ENCODE measurements at places on chromosomes 16 and 17.

DNA sequence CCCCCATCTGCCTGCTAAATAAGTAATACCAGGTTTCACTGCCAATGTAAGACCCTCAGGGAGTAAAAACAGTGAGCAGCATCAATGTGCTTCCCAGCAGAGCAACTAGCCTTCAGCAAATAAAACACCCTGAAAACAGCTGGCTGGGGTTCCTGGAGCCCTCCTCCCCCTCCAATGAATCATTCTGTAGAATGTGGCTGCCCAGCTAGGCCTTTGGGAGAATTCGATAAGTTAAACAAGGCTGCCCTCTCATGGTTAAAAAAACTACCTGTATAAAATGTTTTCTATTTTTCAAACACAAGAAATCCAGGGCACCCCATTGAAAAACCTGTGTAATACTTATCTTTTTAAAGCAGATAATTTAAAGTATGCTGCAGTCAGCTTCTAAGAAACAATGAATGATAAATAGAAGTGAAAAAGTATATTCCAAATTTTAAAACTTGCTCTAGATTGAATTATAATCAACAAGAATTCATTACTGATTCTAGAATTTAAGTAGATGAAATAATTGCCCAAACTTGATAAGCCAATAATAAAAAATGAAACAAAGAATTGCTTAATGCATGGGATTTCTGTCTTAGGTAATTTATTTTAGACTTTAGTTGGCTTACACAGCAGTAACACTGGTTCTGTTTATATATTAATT lies 9.4 kb upstream of the TOM1L1 start:
- no peak for DNase-seq

DNA sequence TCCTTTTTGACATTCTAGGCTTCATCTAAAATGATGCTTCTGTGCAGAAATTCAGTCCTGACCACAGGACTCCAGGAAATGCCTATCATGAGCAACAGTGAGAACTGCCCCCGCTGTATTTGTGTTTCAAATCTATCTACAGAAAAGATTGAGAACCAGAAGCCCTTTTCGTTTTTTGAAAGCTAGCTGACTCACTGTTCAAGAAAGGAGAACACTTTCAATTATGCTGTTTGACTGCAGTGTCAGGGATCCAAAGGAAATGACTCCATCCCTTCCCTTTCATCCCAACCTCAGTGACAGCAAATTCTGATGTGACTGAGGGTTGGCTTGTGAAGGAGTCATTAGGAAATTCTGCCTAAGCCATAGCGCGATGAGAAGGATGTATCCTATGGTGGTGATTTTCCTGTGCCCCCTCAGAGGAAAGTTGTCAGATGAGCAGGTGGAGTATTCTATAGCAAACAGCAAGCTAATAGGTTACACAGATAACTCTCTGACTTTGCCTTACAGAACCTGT lies 622.3 kb downstream of the TMEM114 start:
- DNase-seq: no peak

DNA sequence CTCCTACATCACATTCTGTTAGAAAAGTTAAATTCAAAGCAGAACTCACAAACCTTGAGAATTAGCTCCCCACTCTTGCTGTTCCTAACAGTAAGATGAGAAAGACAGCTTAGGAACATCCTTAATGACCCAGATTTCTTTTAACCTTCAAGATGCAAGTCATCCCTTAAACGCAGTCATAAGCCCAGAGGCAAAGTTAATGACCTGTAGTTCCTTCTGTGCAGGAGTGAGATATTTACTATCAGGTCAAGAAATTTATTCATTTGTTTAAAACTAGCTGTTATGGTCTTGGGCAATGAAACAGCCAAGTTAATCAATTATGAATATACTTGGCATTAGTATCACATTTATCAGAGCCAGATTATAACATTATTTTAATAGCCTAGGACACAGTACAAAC lies 37.1 kb downstream of the NXPH3 start:
- no peak for DNase-seq

DNA sequence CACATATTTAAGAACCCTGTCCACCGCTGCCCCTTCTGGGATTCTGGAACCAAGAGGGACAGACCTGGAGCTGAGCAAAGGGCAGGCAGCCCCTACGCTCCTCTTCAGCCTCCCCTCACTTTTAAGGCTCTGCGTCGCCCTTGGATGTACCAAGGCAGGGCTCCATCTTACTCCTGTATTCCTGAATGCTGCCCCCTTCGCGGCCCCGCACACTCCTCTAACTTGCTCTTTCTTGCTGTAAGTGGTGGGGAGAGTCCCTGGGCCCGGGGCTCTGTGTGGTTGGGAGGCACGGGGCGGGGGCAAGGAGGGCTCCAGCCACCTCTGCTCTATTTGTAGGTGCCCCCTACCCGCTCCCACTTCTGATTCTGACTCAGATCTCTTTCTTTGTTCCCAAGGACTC lies 1.2 kb downstream of the TNS4 start:
- DNase-seq: no peak

- DNase-seq: no peak
Measured at GRCh38 chr17:16215965-16216316, 607 bp upstream of the NCOR1 start.

- no peak for DNase-seq
Measured at GRCh38 chr17:51374209-51374608, 113.9 kb downstream of the UTP18 start.

- DNase-seq: no peak
Measured at GRCh38 chr16:14002416-14002990, 68.6 kb upstream of the MRTFB start.

DNA sequence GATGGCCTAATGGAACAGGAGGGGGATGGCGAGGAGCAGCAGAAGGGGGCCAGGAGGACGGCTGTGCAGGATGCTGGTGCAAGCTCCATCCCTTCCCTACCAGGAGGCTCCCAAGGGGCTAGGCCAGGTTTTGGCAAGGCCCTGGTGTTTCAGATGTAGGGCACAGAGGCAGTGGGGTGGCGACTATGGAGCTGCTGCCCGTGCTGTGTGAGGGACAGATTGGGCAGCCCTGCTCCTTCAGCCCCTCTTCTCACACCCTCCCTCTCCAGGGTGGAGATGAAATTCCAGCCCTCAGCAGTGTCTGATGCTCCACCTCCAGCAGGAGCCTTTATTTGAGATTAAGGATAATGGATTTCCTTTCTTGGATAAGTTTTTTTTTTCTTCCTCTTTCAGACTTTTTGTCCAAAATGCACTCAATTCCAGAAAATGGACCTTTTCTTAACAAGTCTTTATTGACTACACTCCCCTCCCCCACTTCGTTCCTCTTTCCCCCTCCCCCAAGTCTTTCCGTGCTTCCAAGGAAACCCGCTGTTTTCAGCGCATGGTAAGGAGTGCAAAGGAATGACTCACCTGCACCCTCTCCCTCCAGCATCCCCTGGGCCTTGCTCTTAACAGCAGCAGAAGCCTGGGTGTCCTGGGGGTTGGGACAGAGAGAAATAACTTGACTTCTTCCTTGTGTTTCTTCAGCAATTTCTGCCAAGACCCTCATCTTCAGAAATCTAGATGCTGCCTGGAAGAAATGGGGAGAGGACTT lies 95.2 kb downstream of the CCDC182 start:
- DNase-seq: no peak

- no peak for DNase-seq
Measured at GRCh38 chr16:12801511-12802042, 2.1 kb downstream of the CPPED1 start.

GRCh38 chr17:55023626-55024025 lies 55.1 kb downstream of the STXBP4 start:
- DNase-seq: no peak

DNA sequence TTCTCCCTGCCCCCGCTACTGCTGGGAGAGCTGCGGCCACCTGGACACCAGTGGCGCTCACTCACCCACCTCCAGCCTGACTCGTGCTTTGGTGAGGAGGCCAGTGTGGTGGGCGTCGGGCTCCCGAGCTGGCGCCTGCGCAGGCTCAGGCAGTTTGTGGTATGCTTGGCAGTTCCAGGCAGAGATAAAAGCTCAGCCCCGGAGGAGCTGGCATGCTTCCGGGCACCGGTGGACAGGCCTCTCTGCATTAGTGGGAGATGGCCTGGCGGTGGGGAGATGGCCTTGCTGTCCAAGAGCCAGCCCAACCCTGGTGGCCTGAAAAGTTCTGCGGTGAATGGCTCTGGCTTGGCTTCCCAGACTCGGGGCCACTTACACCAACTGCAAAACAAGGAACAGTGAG lies 4.1 kb downstream of the ADGRG1 start:
- no peak for DNase-seq

DNA sequence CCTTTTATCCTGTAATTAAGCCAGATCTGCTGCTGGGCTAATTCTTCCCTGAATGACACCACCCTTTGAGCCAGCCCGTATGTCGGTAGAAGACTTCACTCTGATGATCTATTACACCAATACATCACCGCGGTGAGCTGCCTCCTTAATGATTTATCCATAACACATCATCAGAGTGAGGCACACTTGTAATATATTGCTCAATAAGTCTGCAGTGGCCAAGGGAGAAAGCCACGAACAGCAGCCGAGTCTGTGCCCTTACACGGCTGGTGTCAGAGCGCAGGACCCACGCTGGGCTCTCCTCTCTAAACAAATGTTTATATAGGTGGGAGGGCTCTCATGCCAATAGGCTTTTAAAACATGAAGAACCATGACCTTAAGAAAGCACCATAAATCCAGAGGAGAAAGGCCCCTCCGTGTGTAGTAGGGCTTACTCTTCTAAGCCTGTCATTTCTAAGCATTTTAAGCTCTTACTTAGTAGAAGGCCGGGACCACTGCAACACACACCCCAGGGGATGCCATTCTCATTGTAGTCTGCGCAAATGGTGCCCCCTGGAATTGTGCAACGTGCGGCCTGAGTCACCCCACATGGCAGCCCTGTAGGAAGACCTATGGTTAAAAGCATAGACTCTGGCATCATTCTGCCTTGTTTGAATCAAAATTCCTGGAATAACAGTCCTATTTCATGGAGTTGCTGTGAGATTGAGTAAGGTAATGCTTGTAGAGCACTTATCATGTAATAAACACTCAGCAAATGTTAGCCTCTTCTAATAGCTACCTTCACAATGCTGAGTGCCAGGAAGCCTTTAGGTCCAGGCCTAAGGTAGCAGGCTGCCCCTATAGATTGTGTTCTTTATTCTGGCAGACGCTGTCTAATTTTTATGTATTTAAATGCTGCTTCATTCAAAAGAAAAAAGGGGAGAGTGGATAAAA lies 26.1 kb downstream of the MRPS23 start:
- DNase-seq: no peak

DNA sequence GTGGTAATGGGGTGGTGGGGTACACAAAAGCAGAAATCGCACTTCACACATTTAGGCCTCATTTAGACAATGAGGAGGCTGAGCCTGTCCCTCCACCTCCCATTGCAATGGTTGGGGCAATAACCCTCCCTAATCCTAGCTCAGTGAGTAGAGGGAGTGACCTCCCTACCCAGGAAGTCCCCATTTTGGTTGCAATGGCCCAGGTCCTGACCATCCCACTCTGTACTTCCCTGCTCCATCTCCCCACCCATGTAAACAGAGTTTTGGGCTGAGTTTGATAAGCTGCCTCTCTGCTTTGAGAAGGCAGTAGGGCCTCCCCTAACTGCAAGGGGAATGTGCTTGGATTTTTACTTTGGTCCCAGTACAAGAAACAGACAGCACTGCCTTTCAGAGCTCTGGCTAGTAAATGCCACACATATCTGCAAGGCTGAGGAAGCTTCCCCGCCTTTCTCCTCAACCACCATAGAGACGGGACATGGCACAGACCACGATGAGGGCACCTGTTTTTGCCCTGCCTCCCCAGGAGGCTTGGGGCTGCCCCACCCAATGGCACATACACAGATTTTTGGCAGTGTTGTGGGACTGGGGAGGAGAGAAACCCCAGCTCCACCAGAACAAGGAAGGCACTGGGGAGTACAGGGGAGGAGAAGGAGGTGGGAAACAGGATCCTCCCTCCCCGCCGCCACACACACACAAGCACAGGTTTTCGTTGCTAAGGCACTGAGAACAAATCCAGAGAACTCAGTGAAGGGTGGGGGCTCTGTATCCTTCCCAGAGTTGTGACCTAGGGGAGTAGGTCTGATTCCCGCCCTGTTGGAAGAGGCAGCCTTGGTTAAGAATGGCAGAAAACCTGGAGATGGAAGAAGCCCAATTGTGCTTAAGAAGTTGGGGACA lies 7.3 kb downstream of the VAT1 start:
- no peak for DNase-seq

DNA sequence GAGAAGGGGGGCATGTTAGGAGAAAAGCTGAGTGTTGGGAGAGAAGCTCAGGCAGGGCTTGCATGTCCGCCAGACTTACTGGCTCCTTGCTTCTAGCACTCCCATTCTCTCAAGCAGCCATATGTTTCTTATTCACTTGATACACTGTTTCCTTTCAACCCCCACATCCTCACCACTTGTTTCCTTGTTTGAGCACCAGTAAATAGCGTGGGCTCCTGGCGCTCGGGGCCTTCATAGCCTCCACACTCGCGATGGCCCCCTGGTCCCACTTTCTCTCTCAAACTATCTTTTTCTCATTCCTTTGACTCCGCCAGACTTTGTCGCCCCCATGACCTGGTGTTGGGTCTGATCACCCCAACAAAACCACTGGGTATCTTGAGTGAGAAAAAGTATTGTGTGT lies 16.6 kb downstream of the ATP5PD start:
- no peak for DNase-seq

DNA sequence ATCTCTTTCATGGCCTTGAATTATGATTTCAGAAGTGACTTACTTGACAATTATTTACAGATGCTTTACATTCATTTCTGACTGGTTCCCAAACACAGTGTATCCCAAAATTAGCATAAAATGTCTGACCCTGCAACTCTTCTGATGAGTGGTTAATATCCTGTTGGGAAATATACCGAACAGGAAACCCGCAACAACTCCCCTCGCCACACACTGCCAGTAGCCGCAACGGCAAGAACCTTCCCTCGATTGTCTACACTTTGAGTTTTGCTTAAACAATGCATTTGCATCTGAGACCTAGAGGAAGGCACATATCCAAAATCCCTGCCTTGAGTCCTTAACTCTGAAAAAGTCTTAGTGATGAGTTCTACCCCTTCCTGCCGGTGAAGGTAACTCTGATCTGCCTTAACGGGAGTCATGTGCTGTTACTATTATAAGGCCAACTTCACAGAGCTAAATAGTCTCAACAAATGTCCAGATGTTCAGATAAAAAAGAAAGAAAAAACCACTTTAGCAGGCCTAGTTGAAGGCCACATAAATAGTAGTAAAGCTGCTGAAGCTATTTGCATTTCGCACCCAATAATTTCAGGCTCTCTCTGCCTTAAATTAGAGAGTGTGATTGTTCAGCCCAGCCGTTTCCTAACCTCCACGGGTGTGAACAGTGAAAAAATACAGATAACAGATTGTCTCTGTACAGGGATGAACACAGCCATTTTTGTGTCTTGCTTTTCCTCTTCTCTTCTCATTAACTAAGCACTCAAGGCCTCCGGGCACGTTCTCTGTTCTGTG lies 321.1 kb downstream of the HS3ST3B1 start:
- no peak for DNase-seq

- DNase-seq: no peak
Measured at GRCh38 chr17:83004791-83005380, 74.5 kb upstream of the METRNL start.

DNA sequence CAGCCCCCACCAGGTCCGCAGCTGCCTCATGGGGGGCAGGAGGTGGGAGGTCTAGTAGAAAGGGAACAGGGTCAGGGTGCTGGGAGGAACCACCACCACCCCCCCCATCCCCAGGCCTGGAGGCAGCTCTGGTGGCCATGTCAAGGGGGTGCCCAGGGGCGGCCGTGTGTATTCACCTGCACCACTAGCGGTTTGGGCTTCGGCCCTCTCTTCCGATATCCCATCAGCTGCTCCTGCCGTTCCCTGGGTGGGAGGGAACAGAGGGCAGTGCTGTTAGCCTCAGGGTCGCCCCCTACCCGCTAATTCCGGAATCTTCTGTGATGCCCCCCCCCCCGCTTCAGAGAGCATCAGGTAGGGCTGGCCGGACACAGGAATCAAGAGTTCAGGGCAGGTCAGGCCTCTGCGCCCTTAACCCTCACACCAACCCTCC lies 3.8 kb downstream of the CBX4 start:
- no peak for DNase-seq
